HFF-Myc (cell line): ENCODE measurements at places on chromosomes 1 and 21.
A peak's percentile ranks its signal among the peaks of the same experiment; 100 is the strongest.

GRCh38 chr21:32004291-32004690 is 131.5 kb downstream of the HUNK start:
- DNase-seq, result peak; percentile 61

GRCh38 chr1:28358716-28359115 is 10.8 kb upstream of the PHACTR4 start:
- DNase-seq, result no peak

GRCh38 chr1:24374891-24375786 is 38.4 kb downstream of the STPG1 start:
- no peak for DNase-seq

GRCh38 chr1:110170766-110171733 is 20.8 kb downstream of the SLC6A17 start:
- DNase-seq, result no peak

DNA sequence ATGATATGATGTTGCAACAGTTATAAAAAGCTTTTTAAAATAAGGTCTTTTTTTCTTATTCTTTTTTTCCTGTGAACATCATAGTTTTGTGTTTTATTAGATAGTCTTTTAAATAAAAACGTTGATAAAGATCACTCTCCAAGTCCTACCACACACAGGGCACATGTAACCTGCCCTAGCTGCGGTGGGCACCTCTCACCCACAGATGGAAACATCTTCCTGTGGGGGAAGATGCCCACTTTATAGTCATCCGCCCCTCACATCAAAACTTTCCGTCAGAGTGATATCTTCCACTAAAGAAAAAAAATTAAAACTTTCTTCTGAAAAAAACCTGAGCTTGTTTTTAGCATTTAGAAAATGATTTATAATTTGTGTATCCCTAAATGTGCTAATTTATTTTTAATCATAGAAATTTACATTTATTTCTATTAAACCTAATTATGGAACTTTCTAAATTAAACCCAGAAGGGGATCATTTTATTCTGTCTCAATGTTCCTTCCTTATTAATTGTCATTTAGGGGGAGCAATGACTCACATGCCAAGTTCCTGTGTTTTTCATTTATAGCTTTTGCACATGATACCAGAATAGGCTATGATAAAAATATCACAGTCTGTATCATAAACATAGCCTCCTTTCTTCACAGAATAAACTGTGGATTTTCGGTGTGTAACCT is 24.7 kb downstream of the TNFRSF9 start:
- DNase-seq, result no peak
